ENCODE measurements at places on chromosomes 5 and 9.

DNA sequence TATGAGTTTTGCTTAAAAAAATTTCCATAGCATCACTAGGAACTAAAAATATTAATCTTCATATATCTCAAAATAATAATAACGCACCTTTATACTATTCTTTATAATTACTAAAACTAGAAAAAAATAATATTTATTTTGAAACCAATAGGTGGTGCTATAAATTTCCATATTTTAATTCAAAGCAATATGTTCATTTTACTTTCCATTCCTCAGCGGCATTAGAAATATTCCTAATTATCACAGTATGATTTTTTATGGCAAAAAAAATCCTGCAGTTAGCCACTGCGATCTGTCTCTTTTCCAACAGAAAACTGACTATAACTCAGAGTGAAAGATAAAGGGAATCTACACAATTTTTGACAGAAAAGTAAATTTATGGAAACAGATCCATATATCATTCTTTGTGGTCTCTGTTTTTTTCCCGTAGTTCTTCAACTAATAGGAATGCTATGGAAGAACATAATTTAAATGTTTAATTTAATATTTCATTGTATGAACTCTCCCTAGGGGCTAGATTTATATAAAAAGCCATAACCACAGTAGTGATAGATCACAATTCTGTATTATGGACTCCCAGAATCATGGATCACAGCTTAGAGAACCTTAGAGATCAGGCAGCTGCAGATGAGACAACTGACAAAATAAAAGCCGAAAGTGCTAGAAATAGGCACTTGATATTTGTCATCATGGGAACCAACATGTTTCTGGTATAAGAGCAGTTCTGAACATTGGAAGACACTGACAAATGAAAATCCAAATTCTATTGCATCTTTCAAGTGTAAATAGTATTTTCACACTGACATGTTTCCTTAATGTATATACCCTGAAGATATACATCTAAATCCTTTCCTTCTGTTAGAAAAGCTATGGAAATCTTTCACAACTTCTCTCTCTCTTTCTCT, 167.7 kb upstream of the MPDZ start:
- no peak for DNase-seq

GRCh38 chr9:110545705-110546104, 33.8 kb downstream of the SVEP1 start:
- DNase-seq: no peak

- DNase-seq: no peak
These were observed 15.7 kb downstream of the SLC6A3 start for GRCh38 chr5:1429496-1429895.

GRCh38 chr9:93830012-93830596, 125.1 kb downstream of the BARX1 start:
- no peak for DNase-seq

DNA sequence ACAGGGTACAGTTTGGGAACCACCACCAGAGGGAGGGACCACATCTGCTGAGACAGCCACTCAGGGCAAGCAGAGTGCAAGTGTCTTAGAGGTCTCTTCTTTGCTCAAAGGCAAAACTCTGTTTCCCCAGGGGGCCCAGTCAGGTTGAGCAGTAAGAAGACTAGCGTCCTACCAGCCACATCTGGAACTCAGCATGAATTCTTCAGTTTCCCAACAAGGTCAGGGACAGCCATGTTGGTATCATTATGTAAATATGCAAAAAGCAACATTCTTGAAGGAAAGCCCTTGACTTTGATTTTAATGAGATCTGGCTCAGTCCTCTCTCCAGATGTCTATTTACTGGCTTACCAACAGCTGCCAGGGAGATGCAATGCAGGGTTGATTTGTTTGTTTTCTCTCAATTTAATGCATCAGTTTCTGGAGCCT, 46.7 kb downstream of the TGFBI start:
- DNase-seq: no peak

GRCh38 chr9:90017679-90018078, 412.9 kb downstream of the GADD45G start:
- DNase-seq: no peak

DNA sequence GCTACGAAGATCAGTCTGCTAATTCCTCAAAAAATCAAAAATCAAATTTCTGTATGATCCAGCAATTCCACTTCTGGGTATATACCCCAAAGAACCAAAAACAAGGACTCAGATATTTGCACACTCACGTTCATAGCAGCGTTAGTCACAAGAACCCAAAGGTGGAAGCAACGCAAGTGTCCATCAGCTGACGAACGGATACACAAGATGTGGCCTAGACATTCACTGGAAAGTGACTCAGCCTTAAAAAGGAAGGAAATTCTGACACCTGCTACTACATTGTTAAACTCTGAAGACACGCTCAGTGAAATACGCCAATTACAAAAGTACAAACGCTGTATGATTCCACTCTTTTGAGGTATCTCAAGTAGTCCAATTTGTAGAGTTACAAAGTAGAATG, 93.3 kb downstream of the OTULIN start:
- no peak for DNase-seq

GRCh38 chr9:120944434-120944843, 17.8 kb upstream of the TRAF1 start:
- no peak for DNase-seq

GRCh38 chr5:159971514-159971913, 37.4 kb upstream of the TTC1 start:
- DNase-seq: no peak
